ENCODE measurements at places on chromosomes 13 and 19.

DNA sequence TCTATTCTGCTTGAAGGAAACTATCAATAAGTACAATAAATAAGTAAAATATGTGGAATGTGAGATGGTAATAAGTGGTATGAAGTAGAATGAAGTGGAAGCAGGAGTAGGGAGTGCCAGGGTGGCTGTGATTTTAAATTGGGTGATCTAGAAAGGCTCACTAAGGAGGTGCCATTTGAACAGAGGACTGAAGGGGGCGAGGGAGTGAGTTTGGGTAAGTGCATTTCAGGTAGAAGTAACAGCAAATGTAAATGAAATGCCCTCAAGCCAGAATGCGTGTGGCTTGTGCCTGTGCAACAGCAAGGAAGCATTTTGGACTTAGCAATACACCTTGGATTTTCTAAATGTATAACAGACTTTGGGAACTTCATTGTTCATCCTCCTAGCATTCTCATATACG, 77.1 kb downstream of the CCNA1 start:
- H3K4me1 ChIP-seq, result no peaks in the 10 kb centered on the region
- H3K27ac ChIP-seq, result no peak overlapping the region
- DNase-seq, result no peak
- H3K27me3 ChIP-seq, result peaks cover 3% of the 10 kb centered on the region

- no peaks in the 10 kb centered on the region for H3K4me1 ChIP-seq
- DNase-seq, result no peak
- H3K27me3 ChIP-seq, result no peaks in the 10 kb centered on the region
- H3K4me3 ChIP-seq, result no peak overlapping the region
- H3K27ac ChIP-seq, result no peak overlapping the region
Measured at GRCh38 chr13:94140511-94140910, 339.0 kb downstream of the DCT start.

DNA sequence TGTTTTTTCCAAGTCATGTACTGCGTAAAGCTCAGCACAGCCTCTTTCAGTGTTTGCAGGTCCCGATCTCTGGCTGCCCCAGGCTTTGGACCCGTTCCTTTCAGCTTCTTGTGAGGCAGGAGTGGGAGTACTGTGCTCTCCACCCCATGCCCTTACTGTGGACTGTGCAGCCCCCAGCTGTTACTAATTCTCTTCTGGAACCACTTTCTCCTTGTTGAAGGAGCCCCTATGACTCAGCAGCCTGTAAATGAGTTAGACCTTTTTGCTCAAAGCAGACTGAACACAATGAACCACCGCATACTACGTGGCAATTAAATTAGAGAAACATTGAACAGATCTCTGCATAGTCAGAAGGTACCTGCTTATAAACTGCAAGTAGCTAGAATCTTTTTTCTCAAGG, 39.0 kb downstream of the SERTM1 start:
- DNase-seq, result no peak
- peaks cover under 1% of the 10 kb centered on the region for H3K4me1 ChIP-seq
- peaks cover 12% of the 10 kb centered on the region for H3K27me3 ChIP-seq
- H3K36me3 ChIP-seq, result no peaks in the 10 kb centered on the region

DNA sequence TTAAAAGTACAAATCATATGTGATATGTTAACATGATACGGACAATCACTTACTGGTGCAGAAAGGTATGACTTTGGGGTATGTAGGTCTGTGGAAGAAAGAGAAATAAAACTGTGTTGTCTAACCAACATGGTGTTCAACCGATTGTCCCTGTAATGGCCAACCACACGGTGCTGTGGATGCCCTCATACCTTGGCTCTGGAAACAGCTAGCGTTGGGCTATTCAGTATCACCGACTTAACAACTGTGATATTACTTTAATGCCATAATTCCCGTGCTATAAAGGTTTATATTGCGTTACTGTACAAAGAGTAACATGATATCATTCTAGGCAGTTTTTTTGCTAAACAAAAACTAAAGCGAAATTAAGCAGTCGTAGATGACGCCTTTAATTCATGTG, 448.3 kb downstream of the EFNB2 start:
- H3K4me3 ChIP-seq, result no peak overlapping the region
- H3K27me3 ChIP-seq, result no peaks in the 10 kb centered on the region
- no peak overlapping the region for H3K27ac ChIP-seq
- no peak for DNase-seq

GRCh38 chr13:61415749-61416148, at the start of gene PCDH20:
PCDH20 (minus strand) TSS chr13:61415849; CDS start chr13:61415158, 691 bp downstream.
- H3K4me1 ChIP-seq, result no peaks in the 10 kb centered on the region
- peaks cover 32% of the 10 kb centered on the region for H3K27me3 ChIP-seq
- H3K27ac ChIP-seq, result no peak within 1 kb of the TSS
- DNase-seq, result no peak
- no peak within 1 kb of the TSS for H3K4me3 ChIP-seq

DNA sequence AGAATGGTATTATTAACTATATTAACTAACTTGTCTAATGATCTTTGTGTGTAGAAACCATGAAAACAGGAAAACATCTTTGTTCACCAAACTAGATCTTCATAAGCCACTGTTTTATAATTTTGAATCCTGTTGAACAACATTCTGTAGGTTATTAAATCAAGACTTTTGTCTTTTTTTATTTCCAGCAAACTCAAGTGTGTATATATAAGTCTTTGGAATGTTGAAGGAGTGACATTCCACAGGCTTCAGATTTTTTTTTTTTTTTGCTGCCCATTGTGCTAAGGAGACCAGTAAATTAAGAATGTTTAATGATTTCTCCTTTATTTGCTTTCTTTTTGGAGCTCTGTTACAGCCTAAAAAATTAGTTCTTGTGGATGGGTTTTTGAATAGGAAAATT, 89.6 kb downstream of the LMO7 start:
- peak overlapping the region; percentile 45 for H3K27ac ChIP-seq
- peak; percentile 50 for DNase-seq
- peaks cover 17% of the 10 kb centered on the region for H3K4me1 ChIP-seq
- H3K27me3 ChIP-seq, result no peaks in the 10 kb centered on the region

GRCh38 chr13:99005609-99006008, 27.7 kb upstream of the DOCK9 start:
- no peak for DNase-seq
- H3K4me1 ChIP-seq, result peaks cover 36% of the 10 kb centered on the region
- H3K27ac ChIP-seq, result peak overlapping the region; percentile 30
- H3K27me3 ChIP-seq, result no peaks in the 10 kb centered on the region

GRCh38 chr19:33905473-33905936, 108.8 kb downstream of the KCTD15 start:
- DNase-seq, result peak; percentile 51
- H3K4me3 ChIP-seq, result peak overlapping the region; percentile 24
- peak overlapping the region; percentile 83 for H3K27ac ChIP-seq

DNA sequence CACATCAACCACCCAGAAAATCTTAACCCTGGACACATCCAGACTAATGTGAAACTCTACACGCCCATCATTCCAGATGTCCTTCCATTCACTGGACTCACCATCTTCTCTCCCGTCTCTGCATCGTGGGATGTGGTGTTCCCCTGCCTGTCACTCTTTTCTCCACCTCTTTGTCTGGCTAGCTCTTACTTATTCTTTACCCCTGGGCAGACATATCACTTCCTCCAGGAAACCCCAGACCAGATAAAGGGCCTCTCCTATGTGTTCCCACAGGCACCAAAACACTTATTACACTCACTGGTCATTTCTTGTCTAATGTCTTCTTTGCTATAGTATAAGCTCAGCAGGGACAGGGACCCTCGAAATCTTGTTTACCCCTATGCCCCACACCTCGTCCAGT, 109.3 kb upstream of the IPO5 start:
- no peak for DNase-seq
- no peak overlapping the region for H3K27ac ChIP-seq
- peaks cover 11% of the 10 kb centered on the region for H3K4me1 ChIP-seq
- no peaks in the 10 kb centered on the region for H3K36me3 ChIP-seq

DNA sequence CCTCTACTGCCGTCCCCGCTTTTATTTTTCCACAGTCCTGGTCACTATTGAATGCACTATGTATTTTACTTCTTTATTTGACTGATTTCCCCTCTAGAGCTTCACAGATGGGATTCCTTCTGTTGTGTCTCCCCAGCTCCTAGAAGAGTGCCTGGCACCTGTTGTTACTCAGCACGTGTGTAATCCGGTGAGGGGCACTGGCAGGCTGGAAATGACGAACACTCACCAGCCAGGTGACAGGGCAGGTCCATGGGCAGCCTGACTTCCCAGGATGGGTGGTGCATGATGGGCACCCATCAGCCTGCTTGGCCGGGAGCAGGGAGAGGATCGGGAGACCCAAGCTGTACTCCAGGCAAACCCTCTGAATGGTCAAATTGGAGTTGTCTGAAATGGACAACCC, 67.2 kb downstream of the CEBPG start:
- no peaks in the 10 kb centered on the region for H3K36me3 ChIP-seq
- no peaks in the 10 kb centered on the region for H3K4me1 ChIP-seq
- no peak overlapping the region for H3K4me3 ChIP-seq
- no peak for DNase-seq
- H3K27ac ChIP-seq, result no peak overlapping the region
- no peaks in the 10 kb centered on the region for H3K27me3 ChIP-seq

GRCh38 chr19:51811344-51811743, 16.4 kb downstream of the FPR3 start:
- no peaks in the 10 kb centered on the region for H3K36me3 ChIP-seq
- DNase-seq, result no peak

- peaks cover 19% of the 10 kb centered on the region for H3K4me1 ChIP-seq
- H3K27me3 ChIP-seq, result no peaks in the 10 kb centered on the region
- H3K4me3 ChIP-seq, result no peak overlapping the region
- H3K27ac ChIP-seq, result no peak overlapping the region
Measured at GRCh38 chr13:97030705-97031452, 36.6 kb upstream of the OXGR1 start.

DNA sequence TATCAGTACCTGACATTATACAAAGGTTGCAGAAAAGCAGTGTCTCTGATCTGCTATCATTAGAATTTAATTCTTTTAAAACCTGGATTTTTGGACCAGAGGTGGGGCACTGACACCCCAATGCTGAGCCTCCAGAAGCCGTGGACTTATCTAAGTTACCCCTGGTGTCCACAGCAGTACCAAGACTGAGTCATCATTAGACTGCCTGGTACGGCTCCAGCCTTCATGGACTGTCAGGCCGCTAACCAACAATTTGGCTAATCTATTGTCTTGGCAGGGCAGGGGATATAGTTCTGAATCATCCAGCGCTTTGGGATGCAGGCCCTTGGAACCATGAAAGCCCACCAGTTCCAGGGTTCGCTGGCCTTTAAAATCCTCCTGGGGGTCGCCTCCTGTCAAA, 78.3 kb downstream of the TSHZ3 start:
- no peak overlapping the region for H3K4me3 ChIP-seq
- H3K27me3 ChIP-seq, result no peaks in the 10 kb centered on the region

DNA sequence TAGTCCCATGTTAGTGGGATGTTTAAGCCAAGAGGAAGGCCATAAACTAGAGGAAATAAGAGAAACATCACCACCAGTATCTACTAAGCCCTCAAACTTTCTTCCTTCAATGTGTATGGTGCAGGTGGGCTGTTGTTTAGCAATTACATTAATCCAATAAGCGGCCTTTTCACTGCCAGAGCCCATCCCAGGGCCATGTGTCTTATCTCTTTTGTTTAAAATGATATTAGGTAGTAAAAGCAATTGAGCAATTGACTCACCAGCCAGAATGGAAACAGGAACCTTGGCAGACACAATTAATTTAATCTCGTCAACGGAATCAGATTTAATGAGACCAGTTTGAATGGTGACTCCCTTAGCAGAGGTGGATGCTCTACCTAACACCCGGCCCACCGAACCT, 1503.5 kb downstream of the UQCRFS1 start:
- no peaks in the 10 kb centered on the region for H3K27me3 ChIP-seq
- no peak overlapping the region for H3K4me3 ChIP-seq
- H3K4me1 ChIP-seq, result no peaks in the 10 kb centered on the region
- no peak for DNase-seq
- H3K36me3 ChIP-seq, result no peaks in the 10 kb centered on the region

GRCh38 chr13:42820451-42820850, 39.1 kb downstream of the FAM216B start:
- H3K27me3 ChIP-seq, result no peaks in the 10 kb centered on the region
- DNase-seq, result no peak
- H3K4me3 ChIP-seq, result no peak overlapping the region
- H3K27ac ChIP-seq, result no peak overlapping the region
- H3K4me1 ChIP-seq, result no peaks in the 10 kb centered on the region
- no peaks in the 10 kb centered on the region for H3K36me3 ChIP-seq

DNA sequence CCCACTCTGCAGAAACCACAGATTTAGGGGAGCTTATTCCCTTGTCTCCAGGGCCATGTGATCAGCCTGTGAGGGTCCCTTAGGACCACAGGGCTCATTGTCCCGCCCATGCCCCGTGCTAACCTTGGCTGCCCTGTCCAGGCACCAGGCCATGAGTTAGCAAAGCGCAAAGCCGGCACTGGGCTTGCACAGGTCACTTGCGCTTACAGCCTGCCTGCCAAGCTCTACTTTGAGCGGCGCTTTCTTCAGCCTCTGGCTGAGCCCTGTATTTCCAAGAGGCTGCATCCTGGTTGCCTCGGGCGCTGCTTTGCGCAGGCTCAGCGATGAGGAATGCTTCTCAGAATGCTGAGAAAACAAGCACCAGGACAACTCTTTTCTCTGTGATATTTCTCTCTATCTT, 188.0 kb downstream of the TDRD3 start:
- H3K27ac ChIP-seq, result no peak overlapping the region
- DNase-seq, result no peak
- H3K4me1 ChIP-seq, result no peaks in the 10 kb centered on the region

DNA sequence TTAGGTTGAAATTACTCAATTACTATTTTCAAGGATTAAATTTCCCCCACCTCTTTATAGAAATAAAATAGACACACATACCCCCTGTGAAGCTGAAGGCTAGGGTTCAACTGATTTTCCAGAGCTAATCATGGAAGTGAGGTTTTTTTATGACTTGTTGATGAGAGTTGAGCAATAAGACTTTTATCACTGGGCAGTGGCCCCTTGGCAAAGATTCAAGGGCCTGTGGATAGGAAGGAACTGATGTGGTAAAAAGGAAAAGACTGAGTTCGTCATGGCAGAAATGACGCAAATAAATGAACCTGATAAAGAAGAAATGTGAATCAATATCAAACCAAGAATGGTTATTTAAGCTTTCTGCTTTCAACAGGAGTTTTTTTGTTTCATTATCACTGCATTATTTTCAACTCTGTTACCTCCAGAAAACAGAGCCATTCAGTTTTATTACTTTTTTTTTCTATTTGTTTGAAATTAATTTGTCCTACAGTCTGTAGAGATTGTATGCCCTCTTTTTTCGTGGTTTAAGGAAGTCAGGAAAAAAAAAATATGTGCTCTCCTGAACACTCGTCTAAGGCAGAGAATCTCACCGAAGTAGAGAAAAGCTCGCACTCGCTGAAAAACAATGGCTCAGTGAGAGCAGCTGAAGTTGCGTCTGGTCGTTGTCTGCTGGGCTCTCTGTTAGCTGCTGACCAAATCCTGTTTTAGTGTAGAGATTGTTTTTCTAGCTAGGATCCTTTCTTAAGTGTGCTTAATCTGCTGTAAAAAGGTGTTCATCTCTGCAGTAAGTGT, 38.9 kb downstream of the STOML3 start:
- H3K36me3 ChIP-seq, result no peaks in the 10 kb centered on the region
- DNase-seq, result peak; percentile 78
- H3K4me1 ChIP-seq, result peaks cover 9% of the 10 kb centered on the region
- H3K4me3 ChIP-seq, result peak overlapping the region; percentile 25
- no peaks in the 10 kb centered on the region for H3K27me3 ChIP-seq
